ENCODE measurements at places on chromosomes 3 and 15.

DNA sequence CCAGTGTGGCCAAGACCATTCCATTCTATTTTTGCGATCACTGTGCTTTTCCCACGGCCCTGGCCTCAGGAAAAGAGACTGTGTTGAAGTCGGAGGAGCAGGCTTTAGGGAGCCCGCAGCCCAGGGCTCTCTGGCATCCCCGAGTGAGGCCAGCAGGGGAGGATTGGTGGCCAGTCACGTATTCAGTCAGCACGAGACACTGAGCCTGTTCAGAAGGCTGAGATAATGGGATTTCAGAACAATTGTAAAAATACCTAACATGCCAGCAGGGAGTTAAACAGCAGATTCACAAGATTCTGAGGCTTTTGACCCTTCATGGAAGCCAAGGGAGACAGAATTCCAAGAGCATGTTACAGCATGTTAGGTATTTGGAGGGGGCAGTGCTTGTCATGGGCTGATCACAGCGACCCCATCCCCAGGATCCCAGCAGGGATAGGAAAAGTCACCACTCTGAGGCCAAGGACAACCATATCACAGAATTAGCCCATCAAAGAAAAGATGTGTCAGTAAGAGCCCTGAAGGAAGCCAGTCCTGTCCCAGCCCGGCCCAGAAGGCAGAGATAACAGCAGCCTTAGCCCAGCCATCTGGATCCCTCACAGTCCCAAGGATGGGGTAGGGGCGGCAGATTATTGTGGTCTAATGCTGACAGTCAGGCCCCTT is 40.6 kb downstream of the AMOTL2 start:
- DNase-seq = peak; percentile 77

DNA sequence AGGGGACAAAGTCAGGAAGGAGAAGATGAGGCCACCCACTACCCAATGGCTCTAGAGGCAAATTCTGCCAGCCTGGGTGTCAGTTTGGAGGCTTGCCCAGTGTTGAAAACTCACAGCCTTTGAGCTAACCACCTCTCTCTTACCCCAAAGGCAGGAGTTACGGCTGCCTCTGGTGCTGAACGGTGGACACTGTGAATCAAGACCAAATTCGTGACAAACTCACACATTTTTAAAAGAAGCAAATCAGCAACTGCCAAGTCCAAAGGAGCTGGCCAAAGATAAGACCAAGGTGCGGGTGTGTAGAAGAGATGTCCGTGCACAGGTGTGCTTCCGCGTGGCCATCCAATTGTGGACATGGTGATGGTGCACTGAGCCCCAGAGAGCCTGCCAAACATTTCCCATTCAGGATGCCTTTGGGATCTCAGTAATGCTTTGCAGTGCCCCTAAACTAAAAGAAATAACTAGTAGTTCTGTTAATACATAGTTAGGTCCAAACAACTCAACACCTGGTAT is 74.6 kb downstream of the FAM174B start:
- no peak for DNase-seq

DNA sequence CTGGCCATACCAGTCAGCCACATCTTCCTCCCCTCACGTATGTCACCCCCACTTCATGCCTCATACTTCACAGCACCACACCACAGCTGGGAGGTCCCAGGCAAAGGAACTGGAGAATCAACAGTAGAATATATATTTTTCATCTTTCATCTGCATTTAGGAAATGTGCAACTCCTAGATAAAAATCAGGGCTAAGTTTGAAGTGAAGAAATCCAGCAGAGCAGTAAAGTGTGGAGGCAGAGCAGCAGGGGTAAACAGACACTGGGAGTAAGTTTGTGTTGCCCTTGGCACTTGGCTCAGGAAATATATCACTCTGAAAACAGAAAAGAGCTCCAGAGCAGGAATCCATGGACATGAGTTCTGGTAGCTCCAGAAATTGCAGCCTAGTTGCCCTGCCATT is 2.8 kb upstream of the HERC1 start:
- no peak for DNase-seq

DNA sequence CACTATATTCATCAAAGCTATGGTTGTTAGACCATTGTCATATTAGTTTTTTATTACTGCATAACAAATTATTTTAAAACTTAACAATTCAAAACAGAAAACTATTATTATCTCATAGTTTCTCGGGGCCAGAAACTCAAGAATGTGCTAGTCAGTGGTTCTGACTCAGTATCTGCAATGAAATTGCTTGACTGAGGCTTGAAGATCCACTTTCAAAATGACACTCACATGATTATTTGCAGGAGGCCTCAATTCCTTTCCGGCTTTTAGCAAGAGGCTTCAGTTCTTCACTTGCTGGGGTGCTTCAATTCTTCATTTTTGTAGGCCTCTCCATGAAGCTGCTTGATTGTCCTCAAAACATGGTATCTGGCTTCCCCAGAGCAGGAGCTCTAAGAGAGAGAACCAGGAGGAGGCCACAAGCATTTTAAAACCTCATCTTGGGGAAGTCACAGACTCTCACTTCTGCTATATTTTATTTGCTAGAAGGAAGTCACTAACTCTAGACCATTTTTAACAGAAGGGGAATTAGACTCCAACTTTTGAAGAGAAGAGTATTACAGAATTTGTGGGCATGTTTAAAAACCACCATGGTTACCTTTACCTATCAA is 383.7 kb downstream of the MFSD1 start:
- no peak for DNase-seq

DNA sequence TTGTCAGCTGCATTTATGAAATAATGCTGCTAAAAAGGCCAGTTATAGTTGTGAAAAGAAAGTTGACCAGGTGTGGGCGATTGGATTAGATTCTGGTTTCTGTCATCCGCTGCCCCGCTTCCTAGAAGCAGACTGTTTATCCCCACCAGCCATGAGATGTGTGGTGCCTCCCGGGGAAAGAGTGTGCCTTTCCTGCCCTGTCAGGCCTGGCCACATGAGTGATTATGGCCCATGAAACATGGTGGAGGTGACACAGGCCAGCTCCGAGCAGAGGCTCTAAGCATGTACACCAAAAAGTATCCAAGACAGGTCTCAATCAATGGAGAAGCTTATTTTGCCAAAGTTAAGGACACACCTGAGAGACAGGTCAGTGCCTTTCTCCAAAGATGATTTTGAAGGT is 85.4 kb upstream of the ABHD2 start:
- DNase-seq = no peak

DNA sequence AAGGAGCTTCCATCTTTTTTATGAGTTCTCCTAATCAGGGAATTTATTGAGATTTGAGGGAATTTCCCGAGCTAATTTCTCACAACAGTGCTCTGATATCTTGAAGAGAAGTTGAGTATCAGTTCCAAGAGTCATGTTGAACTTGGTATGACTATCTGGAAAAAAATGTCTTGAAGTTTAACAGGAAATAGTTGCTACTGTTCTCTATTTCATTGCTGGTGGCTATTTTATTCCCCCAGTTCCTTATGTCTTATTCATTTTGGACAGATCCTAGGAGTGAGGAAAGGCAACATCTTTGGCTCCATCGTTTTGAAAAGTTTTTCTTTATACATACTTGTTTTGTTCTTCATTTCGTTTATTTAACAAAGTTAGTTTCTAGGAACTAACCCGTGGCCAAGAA is 307.8 kb upstream of the AGTR1 start:
- DNase-seq = no peak

- no peak for DNase-seq
Measured at GRCh38 chr3:27935492-27935891, 213.4 kb upstream of the EOMES start.

- no peak for DNase-seq
Measured at GRCh38 chr3:29382409-29382808, 101.5 kb downstream of the RBMS3 start.

DNA sequence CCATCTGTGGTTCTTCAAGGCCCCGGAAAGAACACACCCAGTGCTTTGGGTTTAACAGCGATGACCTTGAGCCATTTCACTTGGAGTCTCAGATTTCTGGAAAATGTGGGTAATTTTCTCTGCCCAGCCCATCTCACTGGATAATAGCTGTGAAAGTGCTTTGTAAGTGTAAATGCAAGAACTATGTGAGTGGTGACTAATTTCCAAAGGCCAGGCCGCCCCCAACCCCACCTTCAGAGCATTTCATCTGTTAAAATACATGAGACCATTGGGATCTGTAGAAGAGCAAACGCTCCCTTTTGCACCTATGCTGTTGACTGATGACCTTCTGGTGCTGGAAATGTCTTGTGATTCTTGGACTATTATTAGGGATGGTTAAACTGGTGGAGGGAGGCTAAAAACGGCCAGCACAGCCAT is 196.8 kb upstream of the LPP start:
- DNase-seq = no peak

DNA sequence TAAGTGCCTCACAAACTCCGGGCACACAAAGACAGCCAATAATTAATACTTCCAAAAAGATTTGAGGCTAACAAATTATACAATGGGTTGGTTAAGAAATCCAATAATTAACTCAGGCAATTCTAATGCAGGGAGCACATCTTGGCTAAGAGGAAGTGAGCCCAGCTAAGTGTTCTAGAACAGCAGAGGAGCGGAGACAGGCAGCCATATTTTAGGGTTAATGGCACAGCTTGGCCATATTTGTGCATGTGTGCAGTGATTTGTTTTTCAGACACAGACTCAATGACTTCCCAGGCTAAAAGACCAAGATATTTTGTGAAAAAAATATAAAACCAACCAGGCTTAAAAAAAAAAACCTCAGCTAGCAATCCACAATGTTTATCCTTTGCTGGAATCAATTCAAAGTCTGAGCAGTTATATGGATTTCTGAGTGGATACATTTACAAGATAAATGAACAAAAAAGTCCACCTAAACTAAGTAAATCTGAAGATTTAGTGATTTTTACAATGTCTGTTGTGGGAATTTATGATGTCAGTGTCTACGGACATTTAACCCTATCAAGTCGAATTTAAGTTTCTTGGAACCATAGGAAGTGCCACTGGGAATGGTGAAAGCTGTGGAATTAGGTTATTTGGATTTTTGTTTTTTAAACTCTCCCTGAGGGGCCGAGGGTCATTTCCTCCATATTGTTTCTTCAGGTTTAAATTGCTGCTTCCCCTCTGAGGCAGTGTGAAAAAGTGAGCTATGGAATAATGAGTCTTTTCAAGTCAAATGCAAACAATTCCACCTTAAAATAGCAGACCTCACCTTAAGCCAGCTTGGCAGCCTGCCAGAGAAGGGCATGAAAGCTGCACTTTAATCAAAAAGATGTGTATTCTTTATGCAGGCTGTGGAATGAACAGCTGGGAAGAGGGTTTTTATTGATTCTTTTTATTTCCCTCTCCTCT is 413.7 kb upstream of the TBL1XR1 start:
- DNase-seq = peak; percentile 67

DNA sequence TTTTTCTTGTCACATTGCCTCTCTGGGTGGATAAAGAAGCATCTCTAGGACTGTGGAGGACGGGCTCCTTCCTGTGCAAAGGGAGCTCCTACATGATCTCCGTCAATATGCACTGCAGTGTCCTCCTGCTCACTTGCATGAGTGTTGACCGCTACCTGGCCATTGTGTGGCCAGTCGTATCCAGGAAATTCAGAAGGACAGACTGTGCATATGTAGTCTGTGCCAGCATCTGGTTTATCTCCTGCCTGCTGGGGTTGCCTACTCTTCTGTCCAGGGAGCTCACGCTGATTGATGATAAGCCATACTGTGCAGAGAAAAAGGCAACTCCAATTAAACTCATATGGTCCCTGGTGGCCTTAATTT is 478 bp downstream of the GPR15 start:
- DNase-seq = no peak

GRCh38 chr3:102443021-102443420 is 8.2 kb downstream of the ZPLD1 start:
- DNase-seq = no peak

GRCh38 chr3:125055331-125055912 is 375 bp downstream of the HEG1 start:
- peak; percentile 62 for DNase-seq

- DNase-seq = no peak
Measured at GRCh38 chr3:104952146-104952972, 414.4 kb upstream of the ALCAM start.

GRCh38 chr3:147089286-147089685 is 317.1 kb downstream of the ZIC4 start:
- DNase-seq = peak; percentile 30

GRCh38 chr15:61264986-61265385 is 35.9 kb upstream of the RORA start:
- no peak for DNase-seq

GRCh38 chr3:98680723-98681122 is 82.4 kb upstream of the ST3GAL6 start:
- DNase-seq = no peak

- peak; percentile 59 for DNase-seq
Measured at GRCh38 chr15:84034578-84035398, 200.8 kb upstream of the GOLGA6L4 start.

- peak; percentile 43 for DNase-seq
Measured at GRCh38 chr15:88621789-88622604, 857 bp downstream of the AEN start.

DNA sequence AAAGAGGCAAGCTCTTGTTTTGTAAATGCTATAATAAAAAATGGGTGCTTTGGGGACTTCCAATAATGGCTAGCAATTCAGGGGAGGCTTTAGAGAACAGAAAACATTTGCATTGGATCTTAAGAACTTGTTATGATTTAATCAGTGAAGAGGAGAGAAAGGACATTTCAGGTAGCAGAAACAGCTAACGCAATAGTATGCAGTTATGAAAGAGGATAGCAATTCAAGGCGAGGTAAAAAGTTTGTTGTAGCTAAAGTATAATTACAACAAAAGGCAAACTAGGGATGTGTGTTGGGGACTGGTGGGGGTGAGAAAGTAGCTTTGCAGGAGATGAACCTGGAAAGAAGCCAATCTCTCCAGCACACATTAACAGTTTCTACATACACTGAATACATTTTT is 558.7 kb upstream of the SEMA6D start:
- DNase-seq = no peak

- DNase-seq = no peak
Measured at GRCh38 chr15:101447168-101447533, 42.4 kb downstream of the PCSK6 start.

GRCh38 chr3:177196008-177196455 is 1.2 kb downstream of the TBL1XR1 start:
- DNase-seq = peak; percentile 61

DNA sequence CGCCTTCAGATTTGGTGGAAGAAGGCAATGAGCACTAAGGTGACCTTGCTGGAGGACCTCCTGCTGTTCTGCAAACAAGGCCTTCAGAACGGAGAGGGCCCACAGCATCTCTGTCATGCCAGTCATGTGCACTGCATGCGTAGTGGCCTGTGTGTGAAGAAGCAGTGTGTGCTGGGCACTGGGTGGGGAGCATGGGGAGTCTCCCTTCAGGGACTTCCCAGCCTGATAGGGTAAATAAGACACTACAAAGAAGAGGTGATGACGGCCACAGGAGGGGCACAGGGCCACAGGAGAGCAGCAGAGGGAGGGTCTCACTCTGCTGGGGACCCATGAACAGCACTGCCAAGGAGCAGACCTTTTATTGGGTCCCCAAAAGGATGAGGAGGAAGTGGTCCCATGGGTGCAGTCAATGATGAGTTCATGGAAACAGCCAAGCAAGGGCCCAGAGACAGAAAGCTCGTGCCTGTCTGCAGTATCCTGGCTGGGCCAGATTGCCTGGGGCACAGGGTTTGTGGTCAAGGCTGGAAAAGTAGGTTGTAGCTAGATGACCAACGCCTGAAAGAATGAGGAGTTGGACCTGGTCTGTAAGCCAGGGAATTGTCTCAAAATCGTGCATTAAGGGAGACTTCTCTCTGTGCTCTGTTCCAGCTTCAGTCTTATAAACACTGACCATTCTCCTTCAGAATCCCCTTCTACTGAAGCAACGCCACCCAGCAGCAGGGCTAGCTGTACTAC is 67.8 kb upstream of the SEC61A1 start:
- no peak for DNase-seq
